ENCODE measurements at places on chromosomes 4 and X. TPM values are rescaled to one million over a fixed set of nuclear protein-coding genes. Genes with fewer than 3 reads are reported as not detected.

Gene TET2
- 25.3 TPM for total RNA-seq

Gene SATL1
- 0.18 TPM for total RNA-seq

- no peaks in the 10 kb centered on the region for H3K36me3 ChIP-seq
- no peak overlapping the region for H3K4me3 ChIP-seq
- no peaks in the 10 kb centered on the region for H3K4me1 ChIP-seq
Observed at GRCh38 chr4:91359041-91360031, 944.4 kb upstream of the GRID2 start.

- H3K4me1 ChIP-seq, result peaks cover 8% of the 10 kb centered on the region
- DNase-seq, result no peak
- no peaks in the 10 kb centered on the region for H3K36me3 ChIP-seq
Observed at GRCh38 chr4:150593996-150594395, 12.0 kb downstream of the MAB21L2 start.

DNA sequence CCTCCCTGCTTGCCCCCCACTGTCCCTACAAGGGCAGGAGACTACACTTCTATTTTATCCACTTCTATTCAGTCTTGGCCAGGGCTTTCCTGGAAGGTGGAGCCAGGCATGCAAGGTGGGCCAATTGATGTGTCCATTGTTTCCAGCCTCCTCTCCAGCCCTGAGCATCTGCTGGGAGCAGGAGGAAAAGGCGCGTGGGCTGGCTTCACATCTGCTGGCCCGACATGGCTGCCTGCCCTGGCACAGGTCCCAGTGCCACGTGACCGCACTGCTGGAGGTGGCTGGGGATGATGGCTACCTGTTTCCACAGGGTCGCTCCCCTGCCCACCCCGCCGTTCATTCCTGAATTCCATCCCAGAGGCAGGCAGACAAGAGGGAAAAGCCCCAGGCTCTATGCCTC is 247.7 kb downstream of the AFAP1 start:
- no peaks in the 10 kb centered on the region for H3K27me3 ChIP-seq
- H3K36me3 ChIP-seq, result no peaks in the 10 kb centered on the region
- H3K27ac ChIP-seq, result no peak overlapping the region
- DNase-seq, result no peak
- H3K4me3 ChIP-seq, result no peak overlapping the region

- H3K27me3 ChIP-seq, result no peaks in the 10 kb centered on the region
- no peaks in the 10 kb centered on the region for H3K36me3 ChIP-seq
- no peak for DNase-seq
- peaks cover 60% of the 10 kb centered on the region for H3K4me1 ChIP-seq
- no peak overlapping the region for H3K4me3 ChIP-seq
Observed at GRCh38 chr4:8047837-8048678, 108.4 kb upstream of the AFAP1 start.

DNA sequence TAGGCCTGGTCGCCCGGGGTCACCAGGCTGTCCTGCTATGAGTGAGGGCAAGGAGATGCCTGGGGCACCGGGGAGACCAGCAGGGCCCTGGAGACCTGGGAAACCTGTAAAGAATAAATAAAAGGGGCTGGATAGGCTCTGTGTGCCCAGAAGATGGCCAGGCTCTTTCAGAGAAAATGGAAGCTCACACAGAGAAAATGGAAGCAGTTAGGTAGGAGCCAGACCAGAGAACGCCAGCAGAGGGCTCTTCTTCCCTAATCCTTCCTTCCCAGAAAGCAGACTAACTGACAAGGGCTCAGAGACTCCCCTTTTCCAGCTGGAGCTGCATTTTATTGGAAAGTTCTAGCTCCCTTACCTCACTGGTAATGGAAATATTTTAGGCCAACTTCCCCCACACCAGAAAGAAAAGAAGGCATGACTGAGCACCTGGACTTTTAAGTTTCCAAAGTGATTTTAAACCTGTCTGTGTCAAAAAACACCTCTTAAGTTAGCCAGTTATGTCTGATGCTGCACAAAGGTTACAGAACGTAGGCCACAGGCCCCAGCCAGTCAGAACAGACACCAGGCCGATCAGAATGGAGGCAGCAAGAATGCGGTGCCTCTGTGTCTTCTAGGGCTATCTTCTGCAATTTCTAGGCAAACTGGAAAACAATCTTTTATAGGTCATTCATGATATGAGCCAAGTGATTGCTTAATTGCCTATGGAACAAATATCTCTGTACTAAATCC is 74.0 kb downstream of the ATG4A start:
- no peaks in the 10 kb centered on the region for H3K27me3 ChIP-seq
- H3K36me3 ChIP-seq, result peaks cover 6% of the 10 kb centered on the region
- H3K4me3 ChIP-seq, result no peak overlapping the region
- DNase-seq, result peak; percentile 22
- no peaks in the 10 kb centered on the region for H3K4me1 ChIP-seq
- H3K27ac ChIP-seq, result no peak overlapping the region

Measured in neural crest cell (in vitro differentiated cells).